ENCODE measurements at places on chromosomes 5 and 9.

GRCh38 chr5:174608631-174609097 is 115.7 kb upstream of the MSX2 start:
- DNase-seq: no peak

DNA sequence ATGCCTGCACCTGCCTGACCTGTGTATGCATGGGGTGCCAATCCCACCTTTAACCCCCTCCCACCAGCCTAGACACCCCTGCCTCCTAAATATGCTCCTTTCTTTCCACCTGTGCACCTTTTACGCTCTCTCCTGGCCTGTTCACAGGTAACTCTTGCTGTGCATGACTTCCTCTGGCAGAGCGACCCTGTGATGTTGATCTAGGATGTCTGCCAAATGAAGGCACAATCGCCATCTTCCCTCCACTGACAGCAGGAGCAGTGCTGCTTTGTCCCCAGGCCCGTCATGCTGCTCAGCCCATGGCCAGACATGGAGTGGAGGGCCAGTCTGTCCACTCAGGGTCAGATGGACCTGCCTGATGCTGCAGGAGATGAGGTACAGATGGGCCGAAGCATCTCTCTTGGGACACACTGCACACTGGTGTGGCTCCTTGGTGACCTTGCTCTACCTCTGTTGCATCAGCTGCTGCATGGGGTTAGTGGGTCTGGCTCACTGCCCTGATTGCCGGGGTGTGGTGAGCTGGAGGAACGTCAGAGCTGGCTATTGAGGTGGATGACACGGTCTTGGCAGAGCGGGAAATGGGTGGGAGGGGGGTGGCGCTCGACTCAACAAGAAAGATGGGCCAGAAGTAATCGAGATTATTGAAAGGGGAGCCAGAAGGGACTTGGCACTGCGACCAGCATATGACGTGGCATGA is 101.7 kb upstream of the PITX1 start:
- DNase-seq: peak; percentile 70

DNA sequence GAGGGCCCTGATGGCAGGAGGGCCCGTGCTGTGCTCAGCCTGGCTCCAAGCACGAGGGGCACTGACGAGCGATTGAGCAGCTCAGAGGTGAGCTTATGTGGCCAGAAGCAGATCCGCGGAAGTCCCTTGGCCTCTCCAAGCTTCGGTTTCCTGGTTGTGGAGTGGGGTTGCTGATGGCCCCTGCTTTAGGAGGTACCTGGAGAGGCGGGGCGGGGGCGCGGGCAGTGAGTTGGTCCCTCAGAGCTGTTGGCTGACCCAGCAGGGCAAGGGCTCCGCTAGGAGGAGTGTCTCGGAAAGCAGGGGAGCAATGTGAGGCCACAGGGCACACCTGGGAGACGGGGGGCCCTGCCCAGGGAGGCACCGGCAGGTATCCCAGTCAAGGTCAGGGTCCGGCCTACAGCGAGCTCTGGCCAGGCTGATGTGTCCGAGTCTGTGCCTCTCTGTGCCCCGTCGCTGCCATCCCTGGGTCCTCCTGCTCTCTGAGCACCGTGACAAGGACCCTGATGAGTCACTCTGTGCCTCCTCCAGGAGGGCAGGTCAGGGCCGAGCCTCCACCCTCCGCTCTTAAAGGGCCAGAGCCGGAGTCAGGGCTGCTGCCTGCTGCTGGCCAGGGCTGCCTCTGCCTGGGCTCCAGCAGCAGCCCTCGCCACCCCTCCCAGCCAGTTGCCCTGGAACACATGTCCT is 14.8 kb downstream of the NCS1 start:
- no peak for DNase-seq

DNA sequence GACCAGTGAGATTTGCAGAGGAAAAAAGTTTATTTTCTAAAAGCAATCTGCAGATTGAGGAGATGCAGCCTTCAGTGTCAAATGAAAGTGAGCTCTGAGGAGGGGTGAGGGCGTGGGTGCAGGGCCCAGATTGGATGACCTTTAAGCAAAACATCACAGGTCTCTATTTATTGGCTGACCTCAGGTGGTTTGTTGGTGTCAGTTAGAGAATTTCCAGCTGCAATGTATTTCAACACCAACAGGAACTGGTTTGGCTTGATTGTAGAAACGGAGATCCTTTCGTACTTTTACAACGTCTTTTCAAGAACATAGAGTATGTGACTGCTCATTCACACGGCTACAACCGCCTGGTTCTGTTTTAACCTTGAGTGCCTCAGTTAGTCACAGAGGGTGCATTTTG is 1069.1 kb downstream of the EFNA5 start:
- no peak for DNase-seq

DNA sequence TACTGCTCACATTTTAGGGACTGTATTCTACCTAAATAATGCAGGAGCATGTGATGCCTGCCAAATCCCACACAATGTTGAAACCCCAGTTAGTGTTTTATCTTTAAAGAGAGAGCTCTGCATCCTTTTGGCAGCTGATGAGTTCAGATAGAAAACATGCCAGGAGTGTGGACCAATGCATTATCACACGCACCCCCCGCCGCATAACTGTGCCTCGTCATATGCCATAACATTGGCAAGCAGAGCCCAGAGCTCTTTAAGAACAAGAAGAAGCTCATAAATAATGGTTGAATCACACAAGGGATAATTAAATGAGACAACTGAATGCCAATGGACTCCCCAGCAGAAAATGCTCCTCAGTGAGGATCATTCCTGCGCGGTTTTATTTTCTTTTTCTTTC is 52.8 kb upstream of the RORB start:
- no peak for DNase-seq

- no peak for DNase-seq
Measured at GRCh38 chr5:7683753-7684152, 167.2 kb downstream of the CFAP90 start.

DNA sequence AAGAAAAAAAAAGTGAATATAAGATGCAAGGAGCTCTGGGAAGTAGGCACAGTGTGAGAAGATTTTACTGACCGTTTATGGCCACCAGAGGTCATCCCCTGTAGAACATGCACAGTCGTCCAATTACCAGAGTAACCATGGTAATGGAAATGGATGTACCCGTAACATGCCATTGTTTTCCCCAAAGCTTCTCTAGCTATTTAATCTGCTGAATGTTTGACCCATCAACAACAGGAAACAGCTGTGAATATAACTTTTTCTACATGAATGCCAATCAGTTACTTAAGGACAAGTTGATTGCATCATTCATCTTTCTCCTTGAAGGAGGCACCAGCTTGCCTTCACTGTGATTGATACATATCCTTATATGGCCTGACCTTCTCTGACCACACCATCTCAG is 1967.0 kb upstream of the CDH9 start:
- peak; percentile 47 for DNase-seq

DNA sequence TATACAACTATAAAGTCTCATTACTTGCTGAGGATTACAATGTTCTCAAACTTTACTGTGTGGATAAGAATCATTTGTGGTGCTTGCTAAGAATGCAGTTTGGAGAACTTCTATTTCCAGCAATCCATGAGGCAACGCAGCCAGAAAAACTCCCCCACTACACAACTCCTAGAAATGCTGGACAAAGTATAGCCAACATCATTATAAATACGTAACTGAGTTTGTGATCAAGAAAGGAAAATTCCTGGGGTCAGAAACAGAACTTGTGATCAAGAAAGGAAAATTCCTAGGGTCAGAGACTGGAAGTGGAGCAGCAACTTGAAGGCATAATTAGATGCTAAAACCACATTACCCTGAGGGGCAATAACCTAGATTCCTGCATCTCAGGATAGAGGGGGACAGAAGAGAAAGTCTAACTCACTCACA is 81.1 kb downstream of the MAT2B start:
- no peak for DNase-seq

GRCh38 chr9:108877524-108877923 is 15.5 kb downstream of the ACTL7A start:
- no peak for DNase-seq

DNA sequence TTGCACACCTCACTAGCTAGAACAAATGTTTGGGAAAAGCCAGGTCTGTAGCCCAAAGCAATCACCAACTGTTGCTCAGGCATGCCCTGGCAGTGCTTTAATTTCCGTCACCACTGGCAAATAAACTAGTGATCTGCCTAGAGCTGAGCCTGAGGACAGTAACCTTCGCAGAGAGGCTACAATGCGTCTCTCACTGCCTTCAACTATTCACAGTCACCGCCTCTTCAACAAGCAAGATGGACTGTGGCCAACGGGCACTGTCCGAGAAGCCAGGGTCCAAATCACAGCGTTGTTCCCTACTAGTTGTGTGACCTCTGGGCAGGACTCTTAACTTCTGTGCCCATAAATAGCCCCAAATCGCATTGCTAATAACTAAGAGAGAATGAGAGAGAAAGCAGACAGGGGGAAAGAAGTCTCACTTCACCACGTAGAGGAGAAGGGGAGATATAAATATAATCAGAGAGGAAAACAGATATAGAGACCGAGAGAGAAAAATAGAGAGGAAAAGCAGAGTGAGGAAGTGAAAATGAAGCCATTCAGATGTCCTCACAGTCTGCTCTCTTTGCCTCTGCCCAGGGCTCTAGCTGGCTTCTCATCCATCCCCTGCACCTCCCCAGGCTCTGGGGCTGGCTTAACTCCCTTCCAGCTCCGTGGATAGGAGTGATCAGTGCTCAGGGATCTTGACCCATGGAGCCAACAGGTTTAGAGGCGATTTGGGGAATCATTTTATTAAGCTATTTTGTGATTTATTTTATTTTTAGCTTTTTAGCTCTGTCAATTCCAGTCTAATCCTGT is 157.9 kb downstream of the ZDHHC21 start:
- no peak for DNase-seq

GRCh38 chr5:96595300-96596090 is 66.7 kb upstream of the CAST start:
- no peak for DNase-seq

DNA sequence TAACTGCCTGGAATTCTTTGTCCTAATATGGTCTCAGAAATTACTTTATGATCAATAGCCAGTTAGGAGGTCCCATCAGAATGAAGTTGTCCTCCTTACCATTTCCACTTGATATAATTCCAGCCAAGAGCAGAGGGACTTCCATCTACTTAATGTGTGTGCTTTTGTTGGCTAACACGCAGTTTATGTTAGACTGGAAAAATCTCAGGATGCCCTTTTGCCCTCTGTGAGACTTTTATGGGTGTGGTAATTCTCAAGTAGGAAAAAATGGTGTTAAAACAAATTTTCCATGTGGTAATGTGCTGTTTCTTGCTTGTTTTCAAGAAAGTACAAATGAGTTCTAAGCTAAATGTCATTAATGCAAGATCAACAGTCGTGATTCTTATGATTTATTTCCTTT is 327.1 kb downstream of the MTRR start:
- DNase-seq: no peak

DNA sequence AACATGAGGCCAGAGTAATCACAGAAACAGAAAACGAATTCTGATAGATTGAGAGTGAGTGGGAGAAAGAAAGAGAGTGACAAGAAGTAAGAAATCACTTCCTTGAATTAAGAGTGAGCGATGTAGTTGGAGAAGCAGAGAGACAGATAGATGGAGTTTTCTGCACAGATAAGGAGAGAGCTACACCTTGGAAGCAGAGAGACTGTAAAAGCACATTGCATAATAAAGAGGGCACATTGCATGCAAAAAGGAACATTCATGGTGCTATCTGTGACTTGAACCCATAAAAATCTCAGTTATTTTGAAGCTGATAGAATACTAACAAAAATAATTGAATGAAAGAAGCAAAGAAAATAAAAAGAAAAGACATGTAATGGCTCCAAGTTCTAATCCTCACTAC is 943.8 kb downstream of the NR2F1-AS1 start:
- DNase-seq: no peak

GRCh38 chr5:143121135-143121475 is 282.4 kb downstream of the NR3C1 start:
- DNase-seq: no peak

GRCh38 chr9:121818841-121819427 is 167.5 kb downstream of the DAB2IP start:
- no peak for DNase-seq

DNA sequence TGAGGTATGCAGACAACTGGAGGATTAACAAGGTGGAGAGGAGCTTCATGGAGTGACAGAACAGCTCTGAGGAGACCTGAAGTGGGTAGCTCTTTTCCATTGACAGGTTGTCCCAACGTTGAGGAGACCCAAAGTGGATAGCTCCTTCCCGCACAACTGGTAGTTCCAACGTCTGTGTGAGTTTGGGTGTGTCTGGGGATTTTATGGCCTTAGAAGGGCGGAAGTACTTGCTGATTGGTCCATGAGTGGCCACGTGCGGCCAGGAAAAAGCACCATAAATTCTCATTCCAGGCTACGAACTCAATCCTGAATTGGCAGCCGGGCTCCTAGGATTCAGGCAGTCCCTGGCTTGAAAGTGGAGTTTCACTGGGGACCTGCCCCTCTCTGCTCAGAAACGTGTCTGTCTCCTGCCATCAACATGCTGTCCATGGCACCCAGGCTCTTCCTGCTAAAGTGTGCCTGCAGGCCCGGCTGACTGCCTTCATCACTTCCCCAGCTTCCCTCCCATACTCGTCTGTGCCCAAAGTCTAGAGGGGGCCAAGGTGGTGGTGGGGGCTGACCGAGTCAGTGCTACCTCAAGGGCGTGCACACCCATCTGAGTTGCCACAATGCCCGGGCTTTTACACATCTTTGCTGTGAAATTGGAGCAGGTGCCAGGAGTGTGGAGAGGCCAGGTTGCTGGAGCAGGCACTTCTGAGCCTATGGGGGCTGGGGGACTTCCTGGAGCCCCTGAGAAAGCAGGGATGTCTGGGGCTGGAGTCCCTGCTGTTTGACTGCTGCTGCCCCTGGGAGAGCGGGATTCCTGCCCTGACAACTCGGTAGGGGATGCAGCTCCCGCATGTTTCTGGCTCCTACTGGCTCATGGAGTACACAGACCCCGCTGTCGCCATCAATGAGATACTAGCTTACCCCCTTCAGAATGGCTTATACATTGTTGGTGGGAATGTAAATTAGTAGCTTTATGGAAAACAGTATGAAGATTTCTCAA is 2034.6 kb upstream of the ACO1 start:
- DNase-seq: no peak

DNA sequence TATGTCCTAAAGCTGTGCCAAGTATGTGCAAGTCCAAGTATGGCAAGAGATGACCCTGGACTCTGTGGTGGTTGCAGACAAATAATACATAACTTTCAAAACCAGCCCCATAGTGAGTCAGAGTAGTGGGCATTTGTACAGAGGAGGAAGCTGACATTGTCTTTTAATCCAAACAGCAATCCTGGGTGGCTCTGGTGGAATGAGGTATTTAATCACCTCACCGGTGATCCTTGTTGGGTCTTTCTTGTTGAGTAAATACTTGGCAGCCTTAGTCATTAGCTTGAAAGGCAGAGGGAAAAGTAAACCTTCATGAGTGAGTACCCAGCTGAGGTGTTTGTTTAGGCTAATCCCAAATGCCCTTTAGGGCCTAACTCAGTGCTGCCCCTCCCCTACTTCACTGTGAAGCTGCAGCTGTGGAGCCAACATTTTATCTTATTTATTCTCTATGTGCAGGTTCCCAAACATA is 148.7 kb upstream of the SLC12A2 start:
- DNase-seq: peak; percentile 85

GRCh38 chr5:17218353-17219005 is 1.0 kb downstream of the BASP1 start:
- peak; percentile 49 for DNase-seq

Data from NCI-H2081 (cell line).